ENCODE measurements at places on chromosomes 2 and 18. TPM values are rescaled to one million over a fixed set of nuclear protein-coding genes. Genes with fewer than 3 reads are reported as not detected.

DNA sequence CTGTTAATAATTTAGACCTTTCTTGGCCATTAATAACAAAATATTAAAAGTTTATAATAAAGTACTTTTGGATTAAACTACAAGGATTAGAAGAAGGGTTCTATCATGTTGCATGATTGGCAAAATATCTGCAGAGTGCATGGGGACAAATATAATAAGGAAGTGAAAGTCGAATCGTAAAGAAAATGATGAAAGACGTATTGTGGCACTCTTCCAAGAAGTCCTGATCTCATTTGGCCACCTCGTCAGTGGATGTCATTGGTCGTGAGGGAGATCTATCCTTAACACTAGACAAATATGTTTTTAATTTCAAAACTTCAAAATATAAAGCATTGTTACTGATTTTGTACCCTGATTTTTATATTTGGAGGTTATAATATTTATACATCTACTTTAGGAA is 197.7 kb upstream of the STON1 start:
- H3K36me3 ChIP-seq: no peaks in the 10 kb centered on the region
- no peaks in the 10 kb centered on the region for H3K27me3 ChIP-seq
- no peak overlapping the region for H3K27ac ChIP-seq
- H3K4me3 ChIP-seq: no peak overlapping the region
- H3K4me1 ChIP-seq: peaks cover 9% of the 10 kb centered on the region

GALM gene
- 16.1 TPM for total RNA-seq

DNA sequence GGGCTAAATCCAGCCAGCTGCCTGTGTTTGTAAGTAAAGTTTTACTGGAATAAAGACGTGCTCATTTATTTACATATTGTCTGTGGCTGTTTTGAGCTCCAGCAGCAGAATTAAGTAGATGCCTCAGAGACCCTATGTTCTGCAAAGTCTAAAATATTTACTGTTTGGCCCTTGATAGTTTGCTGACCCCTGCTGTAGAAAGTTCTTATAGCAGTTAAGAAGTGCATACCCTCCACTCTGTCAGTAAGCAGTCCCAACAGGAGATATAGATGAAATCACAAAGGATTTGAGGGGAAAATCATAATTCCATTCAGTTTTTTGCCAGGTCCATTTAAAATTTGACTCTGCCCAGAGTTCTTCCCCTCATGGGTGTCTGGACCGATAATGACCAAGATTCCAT is 50.1 kb upstream of the ITM2C start:
- H3K36me3 ChIP-seq: peaks cover 14% of the 10 kb centered on the region
- no peaks in the 10 kb centered on the region for H3K4me1 ChIP-seq
- DNase-seq: no peak
- no peak overlapping the region for H3K27ac ChIP-seq

CXCR1 gene
- total RNA-seq: not detected

- H3K4me3 ChIP-seq: no peak overlapping the region
- peaks cover 13% of the 10 kb centered on the region for H3K27me3 ChIP-seq
- peaks cover 38% of the 10 kb centered on the region for H3K4me1 ChIP-seq
- peak; percentile 79 for DNase-seq
- peaks cover 19% of the 10 kb centered on the region for H3K36me3 ChIP-seq
Observed at GRCh38 chr2:205763708-205764211, 81.5 kb downstream of the NRP2 start.

DNA sequence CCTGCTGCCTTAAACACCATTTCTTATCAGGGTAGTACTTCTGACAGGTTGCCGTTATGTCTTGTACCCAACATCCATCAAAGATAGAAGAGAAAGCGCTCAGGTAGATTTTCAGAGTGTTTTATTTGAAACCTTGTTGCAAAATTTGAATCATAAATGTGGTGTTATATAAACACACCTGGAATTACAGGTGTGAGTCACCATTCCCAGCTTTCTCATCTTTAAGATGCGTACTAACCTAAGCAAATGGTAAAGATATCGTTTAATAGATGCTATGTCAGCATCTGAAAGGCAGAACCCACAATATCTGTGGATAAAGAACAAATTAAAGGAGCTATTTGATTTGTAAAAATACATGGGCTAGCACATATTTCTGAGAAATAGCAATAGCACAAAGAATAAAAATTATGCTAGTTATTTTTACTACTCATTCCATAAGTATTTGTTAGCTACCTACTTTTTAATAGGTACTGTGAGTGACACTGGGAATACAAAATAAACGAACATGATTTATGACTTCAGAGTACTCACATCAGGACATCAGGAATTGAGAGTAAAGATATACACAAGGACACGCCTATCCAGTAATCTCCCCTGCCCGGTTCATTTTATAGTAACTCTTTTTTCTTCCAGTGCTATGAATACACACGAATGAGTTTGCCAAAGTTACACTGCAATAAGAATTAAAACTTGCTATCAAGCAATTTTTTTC is 193.8 kb downstream of the RBM43 start:
- H3K36me3 ChIP-seq: no peaks in the 10 kb centered on the region
- no peak overlapping the region for H3K4me3 ChIP-seq
- no peak for DNase-seq
